Bronchial smooth muscle cell (primary cell): ENCODE measurements at places on chromosomes 16 and 17. TPM values are rescaled to one million over a fixed set of nuclear protein-coding genes. Genes with fewer than 3 reads are reported as not detected.

The SLC38A8 gene
- not detected in 2 replicates for total RNA-seq

The ST6GALNAC1 gene
- total RNA-seq = not detected in 2 replicates

The GDPD1 gene
- total RNA-seq = 0.43 and 1.1 TPM in 2 replicates

The INCA1 gene
- total RNA-seq = 0.09 and 0.32 TPM in 2 replicates

The GRAPL gene
- total RNA-seq = 0.16 TPM in 1 of 2 replicates, not detected in the other

The WNT9B gene
- total RNA-seq = 0.32 TPM in 1 of 2 replicates, not detected in the other

The SP6 gene
- total RNA-seq = under 0.01 TPM in 2 replicates

The NLRC5 gene
- 8.4 and 10.6 TPM in 2 replicates for total RNA-seq

The KRTAP4-3 gene
- total RNA-seq = not detected in 2 replicates

The ALDH3A1 gene
- 0.16 and 0.43 TPM in 2 replicates for total RNA-seq

The VMO1 gene
- 1.1 and 1.2 TPM in 2 replicates for total RNA-seq

The KRT25 gene
- total RNA-seq = not detected in 2 replicates

The EVPLL gene
- total RNA-seq = not detected in 2 replicates

The EPX gene
- not detected in 2 replicates for total RNA-seq
